ENCODE measurements at places on chromosomes 7 and 10.

DNA sequence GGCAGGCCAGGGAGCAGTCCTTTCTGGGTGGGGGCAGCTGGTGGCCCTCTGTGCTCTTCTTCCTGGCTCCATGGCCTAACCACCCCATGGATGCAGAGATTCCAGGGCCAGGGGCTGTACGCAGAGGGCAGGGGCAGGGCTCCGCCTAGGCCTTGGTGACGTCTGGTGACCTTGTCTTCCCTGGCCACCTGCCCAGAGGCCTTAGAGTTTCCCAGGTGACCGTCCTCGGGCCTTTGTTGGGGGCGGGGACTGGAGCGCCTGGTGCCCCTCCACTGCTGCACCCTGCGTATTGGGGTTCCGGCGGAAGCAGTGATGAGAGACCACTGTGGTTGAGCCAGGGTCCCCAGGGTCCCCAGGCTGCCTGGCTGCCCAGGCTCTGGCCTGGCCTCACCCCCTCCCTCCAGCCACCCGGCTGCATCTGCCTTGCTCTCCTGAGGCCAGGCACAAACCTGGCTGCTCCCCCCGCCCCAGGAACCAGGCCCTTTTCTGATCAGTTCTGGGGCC is 10.3 kb downstream of the PWWP2B start:
- no peak for DNase-seq

GRCh38 chr10:86972613-86973380 is 4.5 kb downstream of the ADIRF start:
- no peak for DNase-seq

GRCh38 chr10:91743465-91743864 is 54.8 kb upstream of the TNKS2 start:
- DNase-seq = no peak

DNA sequence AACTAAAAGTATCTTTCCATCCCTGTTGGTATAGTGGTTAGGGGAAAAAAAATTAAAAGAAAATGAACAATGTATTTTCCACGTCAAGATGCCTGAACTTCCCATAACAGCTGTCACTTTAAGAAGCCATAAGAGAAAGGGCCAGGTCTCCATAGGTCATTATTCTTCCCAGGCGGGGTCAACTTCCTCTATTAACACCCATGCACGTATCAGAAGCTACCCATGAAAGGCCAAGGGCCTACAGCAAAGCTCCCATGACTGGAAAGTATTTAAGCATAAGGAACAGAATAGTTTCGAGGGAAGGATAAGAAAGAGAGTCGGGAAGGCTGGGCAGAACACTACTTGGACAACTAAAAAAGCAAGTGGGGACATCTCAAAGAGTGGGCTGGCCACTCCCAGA is 40.1 kb downstream of the RBM28 start:
- no peak for DNase-seq

DNA sequence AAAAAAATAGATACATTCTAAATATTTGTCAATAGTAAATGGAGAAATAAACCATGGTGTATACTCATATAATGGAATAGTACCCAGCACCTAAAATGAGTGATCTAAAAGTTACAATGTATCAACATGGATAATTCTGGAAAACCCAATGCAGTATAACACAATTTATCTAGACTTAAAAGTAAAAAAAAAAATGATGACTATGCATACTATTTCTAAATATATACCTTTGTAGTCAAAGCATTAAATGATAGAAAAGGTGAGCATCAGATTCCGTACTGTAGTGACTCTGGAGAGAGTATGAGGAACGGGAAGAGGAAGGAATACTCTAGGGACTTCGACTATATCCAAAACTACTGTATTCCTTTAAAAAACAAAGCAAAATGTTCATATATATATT is 115.2 kb upstream of the CDCA7L start:
- no peak for DNase-seq

- no peak for DNase-seq
Observed at GRCh38 chr10:110495731-110496552, 1.8 kb upstream of the DUSP5 start.

- DNase-seq = no peak
Observed at GRCh38 chr7:84412161-84412969, 217.8 kb upstream of the SEMA3A start.

GRCh38 chr10:35685402-35685801 is 43.3 kb upstream of the FZD8 start:
- DNase-seq = no peak

- no peak for DNase-seq
Observed at GRCh38 chr10:5234106-5234860, 37.6 kb downstream of the AKR1C4 start.

Measured in NCI-H1436 treated with DMSO at 0.1 percent for 48 hours (cell line).